ENCODE measurements at places on chromosomes 4 and X.

DNA sequence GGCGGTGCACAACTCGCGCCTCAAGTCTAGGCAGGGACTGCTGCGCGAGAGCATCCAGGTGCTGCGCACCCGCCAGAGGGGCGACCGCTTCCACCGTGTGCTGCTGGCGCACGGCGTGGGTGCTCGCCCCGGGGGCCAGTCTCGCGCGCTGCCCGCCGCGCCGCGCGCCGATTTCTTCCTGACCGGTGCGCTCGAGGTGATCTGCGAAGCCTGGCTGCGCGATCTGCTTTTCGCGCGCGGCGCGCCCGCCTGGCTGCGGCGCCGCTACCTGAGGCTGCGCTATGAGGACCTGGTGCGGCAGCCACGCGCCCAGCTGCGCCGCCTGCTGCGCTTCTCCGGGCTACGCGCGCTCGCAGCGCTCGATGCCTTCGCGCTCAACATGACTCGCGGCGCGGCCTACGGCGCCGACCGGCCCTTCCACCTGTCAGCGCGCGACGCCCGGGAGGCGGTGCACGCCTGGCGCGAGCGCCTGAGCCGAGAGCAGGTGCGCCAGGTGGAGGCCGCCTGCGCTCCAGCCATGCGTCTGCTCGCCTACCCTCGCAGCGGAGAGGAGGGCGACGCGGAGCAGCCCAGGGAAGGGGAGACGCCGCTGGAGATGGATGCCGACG lies 1.3 kb downstream of the CHST7 start:
- peak; percentile 16 for DNase-seq

GRCh38 chr4:169253113-169253671 lies 17.6 kb downstream of the SH3RF1 start:
- peak; percentile 16 for DNase-seq

- no peak for DNase-seq
Measured at GRCh38 chr4:8464381-8464780, 23.8 kb downstream of the TRMT44 start.

GRCh38 chr4:158799013-158799770 lies 30.4 kb downstream of the FNIP2 start:
- no peak for DNase-seq

- no peak for DNase-seq
Measured at GRCh38 chr4:74369855-74370254, 4.9 kb downstream of the EREG start.
